ENCODE measurements at places on chromosomes 5 and 9.

- DNase-seq = no peak
Measured at GRCh38 chr9:14273696-14274121, 40.2 kb downstream of the NFIB start.

GRCh38 chr5:18299166-18299565, 664.9 kb downstream of the TAF11L14 start:
- no peak for DNase-seq

DNA sequence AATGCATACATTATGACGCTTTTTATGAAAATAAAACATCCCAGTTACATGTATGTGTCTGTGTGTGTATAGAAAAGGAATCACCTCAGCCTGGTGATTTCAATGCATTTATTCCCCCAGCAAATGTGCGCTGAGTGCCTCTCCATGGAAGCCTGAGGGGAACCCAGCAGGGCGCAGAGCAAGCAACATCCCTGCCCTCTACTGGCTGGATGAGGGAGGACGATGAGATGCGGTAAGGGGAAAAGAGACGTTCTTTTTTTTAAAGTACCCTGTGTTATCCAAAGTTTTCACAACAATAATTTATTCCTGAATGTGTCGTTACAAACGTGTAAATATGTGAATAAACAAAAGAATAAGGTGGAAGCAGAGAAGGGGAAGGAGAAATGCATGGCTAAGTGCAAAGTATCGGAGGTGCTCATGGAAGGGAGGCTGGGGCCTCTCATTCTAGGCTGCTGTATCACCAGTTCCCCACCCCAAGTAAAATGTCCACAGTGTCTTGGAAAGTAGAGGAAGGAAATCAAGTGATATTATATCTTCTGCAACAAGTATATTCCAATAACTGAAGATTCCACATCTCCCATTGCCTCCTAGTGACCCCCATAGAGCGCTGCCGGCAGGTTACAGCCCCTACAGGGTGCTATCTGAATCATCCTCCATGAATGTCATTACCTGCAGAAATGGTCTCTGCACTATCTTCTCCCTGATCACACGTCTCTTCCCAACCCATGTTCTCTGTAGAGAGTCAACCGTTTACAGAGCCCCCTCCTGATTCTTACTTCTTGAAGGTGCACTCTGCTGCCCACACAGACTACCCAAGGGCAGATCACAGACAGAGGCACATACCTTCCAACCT, 13.0 kb upstream of the ABLIM3 start:
- peak; percentile 27 for DNase-seq

- no peak for DNase-seq
Measured at GRCh38 chr5:72079288-72079687, 28.0 kb upstream of the MAP1B start.

DNA sequence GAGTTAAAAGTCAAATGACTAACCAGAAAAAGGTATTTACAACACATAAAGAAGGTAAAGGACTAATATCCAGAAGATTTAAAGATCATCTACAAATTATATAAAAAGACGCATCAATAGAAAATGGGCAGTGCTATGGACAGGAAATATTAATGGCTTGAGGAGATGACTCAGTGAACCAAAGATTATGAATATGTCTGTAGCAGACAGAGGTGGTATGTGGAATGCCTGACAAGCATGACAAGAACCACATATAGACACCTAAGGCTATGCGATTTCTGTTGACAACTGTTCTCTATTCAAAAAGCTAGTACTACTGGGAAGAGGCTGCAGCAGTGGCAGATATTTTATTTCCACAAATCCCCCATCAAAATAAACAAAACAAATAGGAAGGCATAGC, 177.0 kb upstream of the SH3GL2 start:
- no peak for DNase-seq

DNA sequence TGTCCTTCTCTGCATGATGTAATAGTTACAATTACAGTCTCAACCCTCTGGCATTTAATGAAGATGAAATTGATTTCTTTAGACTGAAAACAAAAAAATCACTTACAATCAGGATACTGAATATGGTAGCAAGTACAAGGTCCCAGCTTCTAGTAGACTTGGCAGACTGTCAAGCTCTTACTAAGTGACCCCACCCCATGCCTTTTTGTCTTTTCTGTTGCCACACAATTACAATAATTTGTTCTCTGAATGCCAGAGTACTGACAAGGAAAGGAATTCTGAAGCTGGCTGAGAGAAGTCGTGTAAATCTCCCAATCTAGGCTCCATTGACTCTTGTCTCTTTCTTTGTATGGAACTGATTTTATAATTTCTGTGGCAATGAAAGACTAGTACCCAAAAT, 154.2 kb downstream of the TMC1 start:
- no peak for DNase-seq

- DNase-seq = no peak
Measured at GRCh38 chr9:118992813-118993794, 376.1 kb downstream of the BRINP1 start.

DNA sequence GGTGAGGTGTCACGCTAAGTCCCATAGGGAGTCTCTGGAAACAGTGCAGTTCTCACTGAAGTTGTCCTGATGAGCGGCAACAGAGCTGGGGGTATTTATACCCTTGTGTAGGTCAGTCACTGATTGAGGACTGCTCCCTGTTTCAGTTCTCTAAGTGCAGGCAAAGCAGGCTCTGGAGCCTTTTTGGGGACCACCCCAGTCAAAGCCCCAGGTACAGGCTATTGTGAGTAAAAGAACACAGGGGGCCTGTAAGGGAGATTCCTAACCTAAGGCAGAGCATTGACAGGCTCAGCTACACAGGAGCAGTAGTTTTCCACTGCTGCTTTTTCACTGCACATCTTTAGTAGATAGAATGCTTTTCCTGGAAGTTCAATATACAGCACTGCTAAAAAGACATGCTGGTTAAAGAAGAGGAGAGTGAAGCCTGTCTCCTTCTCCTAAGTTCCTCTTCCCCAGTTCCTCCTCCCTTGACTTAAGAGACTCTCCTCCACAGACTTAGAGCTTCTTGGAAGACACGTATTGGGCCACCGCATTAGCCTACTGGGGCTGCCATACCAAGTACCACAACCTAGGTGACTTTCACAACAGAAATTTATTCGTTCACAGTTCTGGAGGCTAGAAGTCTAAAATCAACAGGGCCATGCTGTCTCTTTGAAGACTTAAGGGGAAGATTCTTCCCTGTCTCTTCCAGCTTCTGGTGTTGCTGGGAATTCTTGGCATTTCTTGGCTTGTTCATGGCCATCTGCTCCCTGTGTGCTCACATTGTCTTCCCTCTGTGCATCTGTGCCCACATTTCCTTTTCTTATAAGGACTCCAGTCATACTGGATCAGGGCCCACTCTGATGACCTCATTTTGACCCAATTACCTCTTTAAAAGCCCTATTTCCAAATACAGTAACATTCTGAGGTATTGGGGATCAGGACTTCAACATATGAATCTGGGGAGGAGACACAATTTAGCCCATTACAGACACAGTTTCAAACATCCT, 221.0 kb downstream of the ESM1 start:
- DNase-seq = peak; percentile 42

- DNase-seq = peak; percentile 69
Measured at GRCh38 chr5:66840511-66841013, 244.4 kb downstream of the MAST4 start.

DNA sequence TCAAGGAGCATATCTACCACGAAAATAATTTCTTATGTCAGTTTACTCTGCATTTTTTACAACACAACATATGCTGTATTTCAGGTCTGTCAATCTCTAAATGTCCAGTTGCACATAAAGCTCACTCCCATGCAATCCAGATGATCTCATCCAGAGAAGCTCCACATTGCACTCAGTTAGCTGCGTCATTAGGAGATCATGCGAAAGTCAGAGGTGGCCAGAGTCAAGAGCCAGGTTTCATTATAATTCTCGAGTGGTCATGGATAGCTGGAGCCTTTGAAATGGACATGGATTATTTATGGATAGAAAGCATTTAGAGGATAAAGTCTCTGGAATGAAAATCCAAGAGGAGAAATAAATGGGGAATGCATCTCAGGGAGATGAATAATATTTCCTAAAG, 232.3 kb downstream of the GAS1 start:
- no peak for DNase-seq

DNA sequence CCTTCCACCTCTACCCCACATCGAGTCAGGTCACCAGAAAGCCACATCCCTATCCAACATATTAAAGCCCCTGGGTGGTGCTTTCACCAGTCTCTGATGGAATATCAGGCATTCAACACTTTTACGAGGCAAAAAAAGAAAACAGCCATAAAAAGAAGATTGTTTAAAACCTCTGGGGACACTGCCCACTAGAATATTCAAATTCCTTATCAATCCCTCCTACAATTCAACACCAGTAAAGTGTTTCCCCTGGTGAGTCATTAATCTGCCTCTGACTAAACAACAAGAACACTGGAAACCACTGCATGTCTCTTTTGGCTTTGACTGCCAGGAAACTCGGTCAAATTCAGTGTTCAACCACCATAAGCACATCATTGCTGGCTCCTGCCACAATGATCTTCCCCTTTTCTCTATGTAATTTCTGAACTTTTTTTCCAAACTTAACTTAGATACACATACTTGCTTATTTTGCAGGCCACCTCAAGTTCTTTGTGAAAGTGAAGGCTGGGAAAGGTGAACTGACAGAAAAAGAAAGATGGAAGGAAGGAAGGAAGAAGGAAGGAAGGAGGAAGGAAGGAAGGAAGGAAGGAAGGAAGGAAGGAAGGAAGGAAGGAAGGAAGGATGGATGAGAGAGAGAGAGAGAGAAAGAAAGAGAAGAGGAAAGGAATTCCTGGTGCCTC, 105.3 kb downstream of the PAX5 start:
- no peak for DNase-seq

Data from inflammatory macrophage treated with lipopolysaccharide for 1 hour (primary cell).